ENCODE measurements at places on chromosomes 6 and 20. TPM values are rescaled to one million over a fixed set of nuclear protein-coding genes. Genes with fewer than 3 reads are reported as not detected.

DNA sequence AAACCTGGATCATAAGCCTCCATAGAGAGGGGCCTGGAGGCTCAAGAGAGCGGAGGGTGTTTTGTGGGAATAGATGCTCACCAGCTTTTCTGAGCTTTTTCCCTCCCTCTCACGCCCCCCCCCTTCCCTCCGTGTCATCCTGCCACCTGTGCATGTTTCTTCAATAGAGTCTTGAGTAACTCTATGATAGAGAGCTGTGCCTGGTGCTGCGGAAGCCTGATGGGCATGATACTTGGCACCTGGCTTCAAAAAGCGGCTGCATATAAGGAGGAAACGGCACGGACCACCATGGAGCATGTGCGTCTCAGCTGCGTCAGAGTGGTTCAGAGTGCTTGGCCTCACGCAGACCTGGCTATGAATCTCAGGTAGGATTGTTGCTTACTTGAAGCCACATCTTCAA is 198.9 kb downstream of the CDH4 start:
- no peak for DNase-seq

- DNase-seq = no peak
Measured at GRCh38 chr6:6837541-6838080, 249.1 kb downstream of the LY86 start.

Gene PROKR2
- not detected for total RNA-seq

Gene MYCT1
- total RNA-seq = 13.7 TPM

- peak; percentile 27 for DNase-seq
Measured at GRCh38 chr20:41181567-41181966, 44.2 kb downstream of the PLCG1 start.

GRCh38 chr6:124640432-124640831 is 321.8 kb upstream of the RNF217 start:
- no peak for DNase-seq

Gene FAM162B
- 3.7 TPM for total RNA-seq

Gene NKX2-2
- total RNA-seq = not detected

Gene CST2
- total RNA-seq = not detected

GRCh38 chr6:89026151-89026550 is 54.4 kb upstream of the PNRC1 start:
- DNase-seq = no peak

DNA sequence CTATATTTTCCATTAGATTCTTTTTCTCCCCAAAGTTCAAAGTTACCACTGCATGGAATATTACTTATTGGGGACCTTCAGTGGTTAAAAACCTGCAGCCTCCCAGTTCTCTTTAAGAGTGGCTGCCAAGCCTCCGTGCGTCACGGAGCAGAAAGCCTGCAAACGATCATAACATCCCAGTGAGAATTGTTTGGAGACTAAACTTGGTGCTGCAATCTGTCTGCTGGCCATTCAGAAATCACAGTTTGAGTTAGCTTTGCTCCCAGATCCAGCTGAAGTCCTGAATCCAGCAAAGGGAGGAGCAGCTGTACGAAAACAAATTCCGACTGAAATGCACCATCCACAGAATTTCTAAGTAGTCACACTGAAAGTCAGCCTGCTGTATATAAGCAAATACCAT is 213.5 kb upstream of the PDE10A start:
- DNase-seq = peak; percentile 83

Gene CLDN20
- total RNA-seq = not detected

Data from Right ventricle myocardium superior (tissue), 1 donor.